ENCODE measurements at places on chromosomes 2 and 18.
A peak's percentile ranks its signal among the peaks of the same experiment; 100 is the strongest.

- no peak for DNase-seq
Observed at GRCh38 chr2:82055846-82056245, 1751.3 kb upstream of the LRRTM1 start.

GRCh38 chr2:12284037-12284436, 432.7 kb upstream of the TRIB2 start:
- DNase-seq = no peak

DNA sequence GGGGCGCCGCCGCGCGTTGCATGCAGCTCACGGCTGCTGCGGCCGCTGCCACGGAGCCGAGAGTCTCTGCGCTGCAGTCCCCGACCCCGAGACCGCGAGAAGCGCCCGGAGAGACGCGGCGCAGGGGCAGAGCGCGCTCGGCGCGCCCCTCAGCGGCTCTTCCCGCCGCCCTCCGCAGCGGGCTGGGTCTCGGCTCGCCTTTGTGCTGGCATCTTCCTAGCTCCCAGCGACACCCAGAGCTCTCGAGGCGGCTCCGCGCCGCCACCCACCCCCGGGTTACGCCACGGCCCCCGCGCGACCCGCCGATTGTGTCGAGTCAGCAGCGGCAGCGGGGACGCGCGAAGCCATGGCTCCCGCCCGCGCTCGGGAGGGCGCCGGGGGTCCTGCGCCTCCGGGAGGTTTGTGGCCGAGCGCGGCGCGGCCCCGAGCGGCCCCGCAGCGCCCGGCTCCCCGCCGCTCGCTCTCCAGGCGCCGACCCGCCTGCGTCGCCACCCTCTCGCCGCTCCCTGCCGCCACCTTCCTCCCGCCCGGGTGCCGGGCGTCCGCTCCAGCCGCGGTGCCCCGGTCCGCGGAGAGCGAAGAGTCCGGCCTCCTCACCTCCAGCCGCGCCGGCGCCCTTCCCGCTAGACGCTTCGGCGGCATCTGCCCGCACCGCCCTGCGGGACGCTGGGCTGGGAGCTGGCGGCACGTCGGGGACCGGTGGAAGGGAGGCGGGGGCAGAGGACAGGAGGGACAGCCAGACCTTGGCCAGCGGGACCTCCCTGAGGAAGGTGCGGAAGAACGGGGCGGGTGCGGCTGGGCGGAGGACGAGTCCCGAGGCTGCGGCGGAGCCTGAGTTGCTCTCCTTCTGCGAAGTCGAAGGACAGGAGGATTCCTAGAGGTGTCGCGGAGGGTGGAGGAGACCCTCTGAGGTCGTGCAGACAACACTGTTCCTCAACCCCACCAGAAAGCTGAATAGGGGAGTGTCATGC, 46.3 kb upstream of the CCDC150 start:
- no peak for DNase-seq

GRCh38 chr2:104215269-104216161, 638.4 kb upstream of the POU3F3 start:
- DNase-seq = no peak

DNA sequence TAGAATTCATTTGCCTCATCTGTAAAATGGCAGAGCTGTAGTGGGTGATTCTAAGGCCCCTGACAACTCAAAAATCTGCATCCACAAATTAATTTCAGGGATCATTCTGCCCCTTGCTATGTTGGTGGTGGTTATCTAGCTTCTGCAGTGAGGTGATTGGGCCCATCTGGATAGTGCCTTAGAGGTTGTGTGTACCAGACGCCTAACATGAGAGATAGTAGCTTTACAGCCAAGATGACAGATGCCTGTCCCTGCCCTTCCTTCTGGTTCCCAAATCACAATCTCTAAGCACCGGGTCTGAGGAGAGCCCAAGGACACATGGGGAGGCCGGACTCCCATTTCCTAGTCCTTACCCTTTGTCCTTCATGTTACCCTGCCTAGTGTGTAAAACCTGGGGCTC, 51.1 kb upstream of the TNP1 start:
- DNase-seq = no peak

- peak; percentile 2 for DNase-seq
Observed at GRCh38 chr2:96156926-96157648, 11.8 kb upstream of the DUSP2 start.

GRCh38 chr2:75547345-75548035, 13.2 kb downstream of the EVA1A start:
- DNase-seq = no peak

- DNase-seq = no peak
Observed at GRCh38 chr2:186205254-186205911, 280.7 kb upstream of the ZC3H15 start.

DNA sequence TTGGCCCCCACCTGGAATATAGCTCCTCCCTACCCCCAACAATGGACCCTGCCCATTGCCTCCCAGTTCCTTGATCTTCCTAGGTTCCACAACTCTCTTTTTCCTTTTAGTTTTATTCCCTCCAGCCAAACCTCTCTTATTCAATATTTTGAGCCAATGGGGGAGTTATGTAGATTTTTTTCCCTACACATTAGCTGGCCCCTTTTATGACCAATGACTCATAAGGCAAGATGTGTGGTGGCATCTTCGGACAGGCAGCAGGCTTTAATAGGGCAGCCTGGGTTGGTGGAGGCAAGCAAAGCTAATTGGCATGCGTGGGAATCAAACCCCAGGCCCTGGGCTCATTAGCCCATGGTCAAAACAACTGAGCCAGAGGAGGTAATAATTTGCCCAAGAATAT, 9.2 kb downstream of the GRP start:
- DNase-seq = no peak

GRCh38 chr2:168912466-168912865, 11.4 kb downstream of the G6PC2 start:
- DNase-seq = no peak

GRCh38 chr2:169294001-169294675, 68.2 kb downstream of the LRP2 start:
- DNase-seq = no peak

DNA sequence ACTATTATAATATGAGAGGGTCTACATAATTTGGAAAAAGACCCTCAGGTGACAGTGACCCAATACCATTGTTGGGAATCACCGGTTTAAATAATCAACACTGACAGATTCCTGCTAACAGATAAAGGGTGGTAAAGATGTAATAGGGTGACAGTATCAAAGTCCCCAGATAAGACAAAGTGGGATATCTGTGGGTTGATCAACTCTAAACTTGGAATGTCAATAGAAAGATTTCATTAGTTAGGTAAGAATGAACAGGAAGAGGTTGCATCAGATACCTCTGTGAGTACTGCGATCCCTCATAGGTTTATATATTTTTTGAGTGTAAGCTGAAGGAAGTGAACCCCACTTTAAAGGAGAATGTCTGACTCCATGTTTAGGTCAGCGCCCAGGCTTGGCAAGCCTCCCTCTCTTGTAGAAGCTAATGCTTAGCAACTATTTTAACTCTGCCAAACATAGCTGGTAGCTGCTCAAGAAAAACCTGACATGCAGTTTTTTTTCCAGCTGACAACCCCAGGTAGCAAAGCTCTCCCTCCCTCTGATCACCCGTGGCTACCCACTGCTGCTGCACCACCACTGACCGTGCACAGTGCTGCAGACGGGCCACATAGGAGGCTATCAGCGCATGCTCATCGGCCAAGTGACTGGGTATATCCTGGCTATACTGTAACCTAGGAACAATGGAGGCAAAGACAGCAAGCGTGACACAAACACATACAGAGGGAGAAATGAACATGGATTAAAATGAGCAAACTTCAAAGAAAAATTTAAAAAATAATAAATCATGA, 113.3 kb upstream of the DNMT3A start:
- no peak for DNase-seq

DNA sequence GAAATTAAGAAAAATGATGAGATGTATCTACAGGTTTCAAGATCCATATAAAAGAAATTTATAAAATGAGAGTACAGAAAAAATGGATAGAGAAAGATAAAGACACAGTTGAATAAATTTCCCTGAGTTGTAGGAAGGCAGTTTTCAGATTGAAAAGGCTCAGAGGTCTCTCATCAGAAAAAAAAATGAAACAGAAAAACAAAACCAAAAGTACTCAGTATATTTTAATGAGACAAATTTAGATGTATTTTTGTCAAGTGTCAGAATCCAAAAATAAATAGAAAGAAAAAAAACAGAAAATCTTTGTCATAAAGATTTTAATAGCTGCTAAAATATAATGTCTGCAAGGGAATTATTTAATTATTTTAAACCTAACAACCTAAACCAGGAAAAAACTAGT, 520.5 kb downstream of the KCNJ3 start:
- DNase-seq = no peak

GRCh38 chr2:219637842-219638185, 10.4 kb downstream of the SLC4A3 start:
- DNase-seq = no peak

DNA sequence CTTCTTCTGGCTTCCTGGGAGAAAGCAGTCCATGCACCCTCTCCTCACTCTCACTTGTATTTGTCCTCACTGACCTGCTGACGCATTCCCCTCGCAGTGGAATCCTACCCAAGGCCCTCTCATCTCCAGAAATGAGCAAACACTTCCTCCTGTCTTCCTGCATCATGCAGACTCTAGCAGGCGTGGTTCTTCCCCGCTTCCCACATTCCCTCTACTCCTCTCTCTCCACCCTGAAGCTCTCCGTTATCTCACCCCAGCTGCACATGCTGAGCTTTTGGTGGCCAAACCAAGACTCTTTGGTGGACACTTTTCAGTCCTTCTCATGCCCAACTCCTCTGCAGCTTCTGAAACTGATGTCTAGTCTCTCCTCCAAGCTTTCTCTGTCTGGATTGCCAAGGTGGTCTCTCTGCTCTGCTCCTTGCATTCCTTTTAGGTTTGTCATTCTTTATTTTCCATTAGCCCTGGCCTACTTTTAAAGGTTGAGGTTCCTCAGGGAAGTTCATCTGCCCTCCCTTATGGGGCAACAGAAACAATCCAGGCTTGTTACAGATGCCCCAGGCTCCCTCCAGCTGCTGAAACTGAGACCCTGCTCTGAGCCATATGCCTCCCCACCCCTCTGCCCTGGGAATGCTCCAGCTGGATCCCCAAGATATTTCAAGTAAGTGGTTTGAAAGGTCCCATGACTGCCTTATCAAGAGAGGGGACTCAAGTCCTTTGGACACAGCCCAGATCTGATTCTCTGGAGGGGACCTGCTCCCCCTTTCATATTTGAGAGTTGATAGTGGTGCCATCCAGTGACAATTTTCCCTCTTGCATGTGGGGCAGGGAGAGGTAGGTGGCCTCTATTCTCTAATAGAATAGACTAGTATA, 835 bp upstream of the IL18RAP start:
- DNase-seq = no peak

DNA sequence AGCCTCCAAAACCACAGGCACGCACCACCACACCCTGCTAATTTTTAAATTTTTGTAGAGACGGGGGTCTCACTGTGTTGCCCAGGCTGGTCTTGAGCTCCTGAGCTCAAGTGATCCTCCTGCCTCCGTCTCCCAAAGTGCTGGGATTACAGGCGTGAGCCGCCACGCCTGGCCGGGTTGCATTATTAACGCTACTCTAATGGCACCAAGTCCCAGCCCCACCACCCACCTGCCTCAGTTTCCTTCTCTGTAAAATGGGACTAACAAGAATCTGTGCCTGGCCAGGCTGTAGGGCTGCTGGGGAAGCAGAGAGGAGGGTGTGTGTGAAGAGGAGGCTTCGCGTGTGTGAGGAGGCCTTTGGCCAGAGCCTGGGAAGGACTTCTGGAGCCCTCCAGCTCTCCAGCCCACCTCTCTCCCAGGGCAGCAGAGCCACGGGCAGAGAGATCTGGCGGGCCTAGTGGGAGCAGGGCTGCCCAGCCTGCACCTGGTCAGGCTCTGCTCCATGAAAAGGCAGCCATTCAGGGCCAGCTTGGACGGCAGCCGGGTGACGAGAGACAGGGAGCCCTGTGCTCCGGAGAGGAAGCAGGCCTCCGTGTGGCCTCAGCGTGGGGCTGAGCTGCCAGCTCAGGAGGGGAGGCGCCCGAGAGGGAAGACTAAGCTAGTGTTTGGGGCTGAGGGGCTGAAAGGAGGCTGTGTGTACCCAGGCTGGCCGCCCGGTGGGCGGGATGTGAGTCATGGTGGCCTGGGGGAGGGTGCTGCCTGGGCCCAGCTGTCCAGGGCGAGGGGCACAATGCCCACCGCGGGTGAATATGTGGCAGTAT, 7.4 kb upstream of the B3GNT7 start:
- no peak for DNase-seq

- DNase-seq = no peak
Observed at GRCh38 chr18:77103991-77104531, 28.5 kb downstream of the MBP start.

DNA sequence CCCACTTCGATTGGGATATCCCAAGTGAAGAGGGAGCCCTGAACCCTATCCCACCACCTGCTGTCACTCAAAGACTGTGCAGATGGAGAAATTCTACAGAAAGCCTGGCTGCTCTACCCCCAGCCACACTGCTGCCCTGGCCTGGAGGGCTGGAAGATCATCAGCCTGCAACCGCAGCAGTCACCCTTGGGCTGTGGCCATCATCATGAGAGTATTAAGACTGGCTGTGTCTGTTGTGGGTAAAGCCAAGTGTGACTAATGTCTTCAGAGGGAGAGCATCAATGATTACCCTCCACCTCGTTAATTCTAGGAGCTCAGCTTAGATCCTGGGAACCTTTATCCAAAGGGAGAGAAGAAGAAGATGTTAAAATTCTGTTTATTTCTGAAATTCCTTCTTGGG, 221.5 kb downstream of the TFCP2L1 start:
- DNase-seq = no peak

- DNase-seq = no peak
Observed at GRCh38 chr18:23088310-23088709, 47.0 kb upstream of the CABLES1 start.

DNA sequence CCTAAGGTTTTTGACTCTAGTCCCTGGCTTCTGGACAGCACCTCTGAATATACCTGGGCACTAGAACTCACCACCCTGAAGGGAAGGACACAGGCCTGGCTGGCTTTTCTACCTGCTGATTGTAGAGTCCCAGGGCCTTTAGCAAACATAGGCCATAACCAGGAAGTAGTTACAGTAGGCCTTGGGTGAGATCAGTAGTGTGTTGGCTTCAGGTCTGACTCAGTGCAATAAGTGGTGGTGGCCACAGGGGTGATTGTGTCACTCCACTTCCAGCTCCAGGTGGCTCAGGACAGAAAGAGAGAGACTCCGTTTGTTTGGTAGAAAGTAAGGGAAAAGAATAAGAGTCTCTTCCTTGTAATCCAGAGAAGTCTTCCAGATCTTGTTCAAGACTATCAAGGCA, 101.7 kb upstream of the LGALSL start:
- no peak for DNase-seq

DNA sequence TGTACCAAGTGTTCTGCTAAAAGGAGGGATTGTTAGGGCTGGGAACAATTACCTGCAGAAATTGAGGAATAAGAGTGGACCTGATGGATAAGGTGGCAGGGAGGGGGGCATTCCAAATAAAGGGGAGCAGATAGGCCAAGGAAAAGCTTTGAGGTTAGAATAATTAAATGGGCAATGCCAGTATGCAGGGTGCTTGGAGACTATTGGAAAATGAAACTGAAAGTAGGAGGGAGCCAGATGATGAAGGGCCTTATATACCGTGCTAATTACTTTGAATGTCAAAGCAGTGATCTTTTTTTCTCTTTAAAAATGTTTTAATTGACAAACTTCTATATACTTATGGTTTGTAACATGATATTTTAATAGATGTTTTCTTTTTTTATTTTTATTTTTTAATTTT, 42.9 kb downstream of the MMADHC start:
- DNase-seq = no peak

All from effector CD4-positive, alpha-beta T cell (primary cell).